T-helper 17 cell (primary cell): ENCODE measurements at places on chromosomes 1 and 21. TPM values are rescaled to one million over a fixed set of nuclear protein-coding genes. Genes with fewer than 3 reads are reported as not detected.

GRCh38 chr1:161096530-161096929 is 1.6 kb upstream of the KLHDC9 start:
- DNase-seq, result no peak

GRCh38 chr1:88825721-88826120 is 65.6 kb downstream of the GTF2B start:
- no peak for DNase-seq

GRCh38 chr1:26994020-26994786 is 711 bp downstream of the TRNP1 start:
- DNase-seq, result peak; percentile 20

GRCh38 chr21:27582948-27583430 is 616.1 kb upstream of the ADAMTS5 start:
- DNase-seq, result no peak

DNA sequence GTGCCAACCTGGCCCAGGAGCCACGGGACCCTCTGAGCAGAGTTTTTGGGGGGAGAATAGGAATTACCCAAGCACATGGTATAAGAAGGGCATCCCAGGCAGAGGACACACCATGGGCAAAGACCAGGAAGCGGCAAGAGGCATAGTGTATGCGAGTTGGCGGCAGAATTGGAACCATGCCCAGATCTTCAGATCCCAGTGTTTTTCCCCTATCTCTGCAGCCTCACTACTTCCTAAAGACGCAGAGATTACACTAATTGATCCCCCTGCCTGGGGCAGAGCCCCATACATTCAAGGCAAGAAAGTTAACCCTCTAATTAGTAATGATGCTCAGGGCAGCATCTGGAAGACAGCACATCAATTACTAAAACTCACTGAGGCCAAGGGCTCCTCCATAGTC is 48.2 kb downstream of the SYT2 start:
- DNase-seq, result no peak

- no peak for DNase-seq
Observed at GRCh38 chr1:204989266-204990058, 53.5 kb upstream of the CNTN2 start.

DNA sequence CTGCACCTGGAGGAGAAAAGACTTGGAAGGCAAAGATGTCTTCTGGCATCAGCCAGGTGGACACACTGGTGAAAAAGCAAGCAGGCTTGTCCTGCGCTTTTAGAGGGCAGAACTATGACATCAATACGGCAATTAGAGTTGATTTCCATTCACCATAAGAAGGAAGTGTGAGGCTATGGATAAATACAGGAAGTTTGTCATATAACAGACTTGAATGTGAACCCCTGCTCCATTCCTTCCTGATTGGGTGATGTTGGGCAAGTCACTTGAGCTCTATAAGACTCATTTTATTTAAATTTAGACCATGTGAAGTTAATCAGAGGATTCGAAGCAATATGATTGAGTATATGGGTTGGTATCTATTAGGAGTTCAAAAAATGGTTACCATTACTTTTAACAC is 137.8 kb downstream of the PLPP3 start:
- no peak for DNase-seq

DNA sequence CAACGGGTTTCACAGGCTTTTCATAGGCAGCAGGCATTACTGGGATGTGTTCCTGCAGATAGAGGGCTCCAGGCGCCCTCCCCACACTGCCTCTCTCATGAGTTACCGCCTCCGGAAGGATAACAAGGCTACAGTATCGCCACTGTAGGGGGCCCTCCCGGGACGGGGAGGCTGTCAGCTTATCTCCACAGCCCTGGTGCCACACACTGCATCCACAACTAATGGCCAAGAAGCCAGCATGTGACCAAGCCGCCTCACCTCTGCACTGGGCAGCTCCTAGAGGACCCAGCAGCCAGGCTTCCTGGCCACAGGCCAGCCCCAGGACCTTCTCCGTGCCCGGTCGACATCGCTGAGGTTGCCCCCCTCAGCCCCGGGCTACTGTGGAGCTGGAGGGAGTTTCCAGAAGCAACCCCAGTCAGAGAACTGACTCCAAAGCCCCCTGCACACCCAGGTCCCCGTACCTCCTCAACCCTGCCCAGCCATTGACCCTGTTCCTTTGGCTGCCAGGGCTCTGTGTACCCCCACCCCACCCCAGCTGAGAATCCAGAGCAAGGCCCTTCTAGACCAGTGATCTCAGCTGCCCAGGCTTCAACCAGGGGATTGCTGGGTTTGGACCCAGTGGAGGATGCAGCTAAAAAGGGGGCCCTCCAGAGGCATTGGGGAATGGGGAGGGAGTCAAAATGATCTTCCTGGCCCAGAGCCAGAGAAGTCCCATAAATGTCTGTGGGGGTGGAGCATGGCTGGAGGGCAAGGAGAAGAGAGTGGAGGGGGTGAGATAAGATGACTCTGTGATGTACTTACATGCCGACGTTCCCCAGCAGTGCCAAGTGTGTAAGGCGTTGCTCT is 45.0 kb downstream of the NEK2 start:
- no peak for DNase-seq

- no peak for DNase-seq
Observed at GRCh38 chr1:183147735-183148134, 38.3 kb upstream of the LAMC2 start.

DNA sequence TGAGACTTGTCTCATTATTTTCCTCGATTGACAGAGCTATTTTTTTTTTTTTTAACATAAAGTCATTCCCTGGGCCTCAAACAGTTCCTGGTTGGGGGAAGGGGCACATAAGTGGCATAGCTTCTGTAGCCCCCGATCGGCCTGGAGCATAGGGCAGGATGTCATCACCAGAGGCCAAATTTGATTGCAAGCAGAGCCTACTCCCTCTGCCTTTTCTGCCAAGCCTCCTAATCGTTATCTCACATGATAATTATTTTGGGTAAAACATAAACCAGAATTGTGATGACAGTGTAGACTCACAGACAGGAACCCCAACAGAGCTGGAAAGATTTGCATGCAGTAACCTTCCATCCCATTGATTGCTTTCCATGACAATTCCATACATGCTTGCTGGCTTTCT is 404.8 kb downstream of the PCP4 start:
- DNase-seq, result no peak

DNA sequence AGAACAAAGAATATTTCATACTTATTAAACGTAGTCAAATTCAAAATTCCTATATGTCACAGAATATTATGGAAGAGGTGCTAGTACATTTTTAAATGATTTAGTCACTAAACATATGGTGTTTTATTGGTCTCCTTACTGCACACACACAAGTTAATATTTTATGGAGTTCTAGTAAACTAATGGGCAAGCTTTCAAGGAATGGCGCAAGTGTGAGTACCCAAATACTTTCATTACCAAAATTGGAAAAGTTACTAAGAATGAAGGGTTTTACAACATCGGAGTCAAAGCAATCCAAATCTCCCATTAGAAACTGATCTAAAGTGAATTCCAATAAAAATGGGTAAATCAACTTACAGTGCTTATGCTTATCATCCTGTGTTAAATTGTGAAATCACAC is 921.9 kb downstream of the ADGRL2 start:
- DNase-seq, result no peak

DNA sequence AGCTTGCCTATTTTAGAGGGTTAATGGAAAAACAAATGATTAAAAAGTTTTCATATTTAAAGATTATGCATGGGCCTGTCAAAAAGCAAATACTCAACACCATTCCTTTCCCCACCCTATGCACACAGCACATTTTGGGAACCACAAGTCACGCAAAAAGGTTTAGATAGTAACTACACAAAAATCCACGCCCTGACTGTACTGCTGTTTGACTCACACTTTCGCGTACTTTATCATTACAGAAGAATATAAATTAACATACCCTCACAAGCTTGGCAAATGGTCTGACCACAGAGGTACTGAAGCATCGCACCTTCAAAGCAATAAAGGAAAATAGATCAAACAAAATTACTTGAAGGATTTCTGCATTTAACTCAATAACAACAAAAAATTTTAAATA is 1.4 kb downstream of the ATP5PO start:
- no peak for DNase-seq

DNA sequence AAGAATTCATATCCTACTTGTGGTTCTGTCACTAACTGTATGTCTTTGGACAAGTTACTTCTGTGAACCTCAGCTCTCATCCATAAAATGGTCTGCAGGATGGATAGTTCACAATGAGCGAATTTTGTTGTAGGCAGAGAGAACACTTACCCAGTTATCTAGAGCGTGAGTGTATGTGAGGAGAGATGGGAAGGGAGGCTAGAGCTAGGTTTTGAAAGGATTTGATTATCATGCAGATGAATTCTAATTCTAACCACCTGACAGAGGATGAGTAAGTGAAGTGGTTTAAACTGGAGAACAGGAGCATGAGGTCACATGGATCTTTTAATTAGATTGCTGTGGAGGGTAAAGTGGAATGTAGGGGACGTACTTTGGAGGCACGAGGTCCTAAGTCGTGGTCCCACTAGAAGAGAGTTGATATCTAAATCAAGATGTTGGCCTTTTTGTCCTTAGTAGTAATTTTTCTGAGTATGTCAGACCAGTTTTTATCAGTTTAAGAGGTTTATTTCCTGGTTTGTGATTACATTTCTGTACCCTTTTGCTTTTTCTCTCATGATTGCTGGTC is 5.0 kb downstream of the SUCO start:
- DNase-seq, result no peak

DNA sequence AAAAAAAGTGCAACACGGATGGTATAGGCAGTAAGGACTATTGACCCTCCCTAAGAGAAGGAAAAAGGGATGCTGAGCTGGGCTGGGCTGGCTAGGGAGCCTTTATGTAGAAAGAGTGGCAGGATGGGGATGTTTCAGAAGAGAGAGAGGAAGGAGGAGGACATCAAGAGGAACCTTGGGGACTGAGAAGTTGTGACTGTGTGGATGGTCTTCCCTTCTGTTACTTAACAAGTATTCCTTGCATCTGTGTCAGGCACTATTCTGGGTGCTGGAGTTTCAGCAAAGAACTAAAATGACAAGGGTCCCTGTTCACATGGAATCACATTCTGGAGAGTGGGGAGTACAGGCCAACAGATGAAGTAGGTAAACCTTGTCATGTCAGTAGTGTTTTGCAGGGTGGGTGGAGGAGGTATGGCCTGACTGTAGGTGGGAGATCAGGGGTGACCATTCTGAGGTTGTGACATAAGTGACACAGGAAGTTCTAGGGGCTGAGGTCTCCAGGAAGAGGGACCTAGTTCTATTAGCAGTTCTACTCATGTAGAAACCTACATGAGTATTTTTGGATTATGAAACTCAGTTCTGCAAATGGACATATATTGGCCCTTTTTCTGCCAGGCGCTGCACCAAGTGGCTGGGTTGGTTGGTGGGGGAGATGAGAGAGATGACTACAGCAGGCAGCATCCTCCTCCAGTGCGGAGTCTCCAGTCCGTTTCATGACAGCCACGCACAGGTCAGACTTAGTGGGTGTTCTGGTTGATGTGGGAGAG is 53.8 kb downstream of the PRDM2 start:
- no peak for DNase-seq

- no peak for DNase-seq
Observed at GRCh38 chr1:237884237-237884636, 6.5 kb downstream of the ZP4 start.

DNA sequence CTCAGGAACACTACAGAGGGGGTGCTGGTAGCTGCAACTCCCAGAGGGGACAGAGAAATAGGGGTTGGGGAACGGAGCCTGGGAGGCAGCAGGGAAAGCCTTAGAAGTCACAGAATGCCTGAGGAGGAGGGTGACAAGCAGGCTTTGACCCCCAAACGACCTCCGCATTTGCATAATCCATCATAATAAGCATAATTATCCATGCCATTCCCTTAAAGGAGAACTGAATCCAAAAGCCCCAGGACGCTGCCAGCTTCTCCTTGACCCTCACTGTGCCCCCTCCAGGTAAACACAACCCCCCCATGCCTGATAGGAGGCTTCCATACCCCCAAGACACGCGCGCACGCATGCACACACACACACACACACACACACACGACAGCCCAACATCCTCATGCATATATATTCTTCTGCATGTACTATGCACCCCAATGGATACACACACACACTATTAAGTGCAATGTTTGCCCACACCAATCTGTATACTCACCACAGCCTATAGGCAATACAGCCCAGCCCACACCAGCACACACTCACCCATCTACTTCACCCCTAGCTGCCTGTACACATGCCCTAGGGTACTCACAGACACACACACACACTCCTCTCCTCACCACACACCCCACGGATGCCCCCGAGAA is 27.8 kb downstream of the SDC3 start:
- DNase-seq, result no peak

DNA sequence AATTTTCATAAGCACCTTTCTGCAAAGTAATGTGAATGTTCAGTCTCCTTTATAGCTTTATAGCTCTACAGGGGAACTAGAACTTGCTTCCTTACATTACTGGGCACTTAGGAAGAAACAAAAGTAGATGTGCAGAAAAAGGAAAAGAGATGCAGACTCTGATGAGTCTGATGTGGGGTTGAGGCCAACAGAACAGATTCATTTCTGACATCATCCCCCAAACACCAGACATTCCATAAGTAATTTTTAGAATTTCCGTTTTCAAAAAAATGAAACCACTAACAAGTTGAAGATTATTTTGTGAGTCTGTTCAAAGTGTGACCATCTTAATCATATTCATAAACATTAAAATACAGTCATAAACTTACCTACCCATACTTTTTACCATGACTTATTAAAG is 96.0 kb downstream of the NRIP1 start:
- DNase-seq, result no peak

GRCh38 chr1:44408632-44409602 is 3.9 kb downstream of the RNF220 start:
- DNase-seq, result no peak

Gene SPTA1
- total RNA-seq, result not detected

Gene CELA3B
- total RNA-seq, result not detected

Gene MMP23B
- 3.9 TPM for total RNA-seq
